ENCODE measurements at places on chromosomes 13 and 19.

DNA sequence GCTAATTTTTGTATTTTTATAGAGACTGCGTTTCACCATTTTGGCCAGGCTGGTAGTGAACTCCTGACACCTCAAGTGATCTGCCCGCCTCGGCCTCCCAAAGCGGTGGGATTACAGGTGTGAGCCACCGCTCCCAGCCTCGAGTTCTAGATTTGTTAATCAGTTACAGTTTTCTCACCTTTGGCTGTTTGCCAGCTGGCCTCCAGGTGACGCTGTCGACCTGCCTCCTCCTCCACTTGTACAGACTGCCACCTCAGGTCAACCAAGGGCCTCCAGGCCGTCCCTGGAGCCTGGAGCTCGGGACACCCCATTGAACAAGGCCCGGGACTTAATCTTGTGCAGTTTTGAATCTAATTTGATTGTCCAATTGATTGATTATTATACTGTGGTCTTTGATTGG, 45.5 kb downstream of the IER2 start:
- no peak for DNase-seq

DNA sequence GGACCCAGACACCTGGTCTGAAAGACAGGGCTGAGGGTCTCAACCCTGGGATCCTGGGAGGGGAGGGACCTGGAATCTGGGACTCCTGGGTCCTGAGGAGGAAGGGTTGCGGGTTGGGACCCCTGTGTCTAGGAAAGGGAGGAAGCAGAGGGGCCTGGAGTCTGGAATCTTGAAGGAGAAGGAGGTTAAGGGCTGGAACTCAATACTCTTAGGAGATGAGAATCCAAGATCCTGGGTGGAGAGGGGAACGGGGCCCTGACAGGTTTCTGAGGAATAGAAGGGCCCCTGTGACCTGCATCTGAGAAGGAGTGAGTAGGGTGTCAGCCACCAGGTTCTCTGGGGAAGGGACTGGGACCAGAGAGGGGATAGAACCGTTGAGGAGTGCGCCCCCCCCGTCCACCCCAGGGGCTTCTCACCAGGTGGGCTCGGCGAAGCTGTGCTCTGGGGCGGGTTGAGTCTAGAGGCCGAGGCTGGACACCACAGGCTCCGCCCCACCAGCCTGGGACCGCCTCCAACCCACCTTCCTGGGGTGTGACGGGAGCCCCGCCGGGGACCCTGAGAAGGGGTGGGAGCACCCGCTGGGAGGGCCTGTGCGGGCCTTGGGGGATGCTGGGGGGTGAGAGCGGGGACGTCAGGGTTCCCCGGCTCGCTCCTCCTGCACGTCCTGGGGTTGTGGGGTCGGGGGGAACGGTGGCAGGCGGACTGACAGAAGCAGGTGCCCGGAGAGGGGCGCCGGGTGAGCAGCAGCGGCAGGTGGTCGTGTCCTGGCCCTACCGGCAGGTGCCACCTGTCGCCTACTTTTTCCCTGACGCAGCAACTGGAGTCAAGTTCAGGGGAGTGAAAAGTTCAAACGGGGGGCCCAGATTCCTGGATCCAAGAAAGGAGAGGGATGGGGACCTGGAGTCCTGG, at the start of gene MAMSTR:
TSS of gene MAMSTR (minus strand) at position 463 of the 909 bp plus-strand sequence. CDS start 694 bp downstream, outside the sequence.
- no peak for DNase-seq

DNA sequence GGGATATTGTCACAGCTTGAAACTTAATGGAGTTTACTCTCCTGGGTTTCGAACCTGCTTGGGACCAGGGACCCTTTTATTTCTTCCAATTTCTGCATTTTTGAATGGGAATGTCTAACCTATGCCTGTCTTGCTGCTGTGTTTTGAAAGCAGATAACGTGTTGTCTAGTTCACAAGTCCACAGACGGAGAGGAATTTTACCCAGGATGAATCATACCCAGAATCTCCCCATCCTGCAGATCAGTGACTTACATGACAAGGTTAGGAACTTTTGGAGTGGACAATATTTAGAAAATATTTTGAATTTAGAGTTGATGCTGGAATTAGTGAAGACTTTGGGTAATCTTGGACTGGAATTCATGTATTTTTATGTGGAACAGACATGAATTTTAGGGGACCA, 68.6 kb upstream of the RFXAP start:
- no peak for DNase-seq

DNA sequence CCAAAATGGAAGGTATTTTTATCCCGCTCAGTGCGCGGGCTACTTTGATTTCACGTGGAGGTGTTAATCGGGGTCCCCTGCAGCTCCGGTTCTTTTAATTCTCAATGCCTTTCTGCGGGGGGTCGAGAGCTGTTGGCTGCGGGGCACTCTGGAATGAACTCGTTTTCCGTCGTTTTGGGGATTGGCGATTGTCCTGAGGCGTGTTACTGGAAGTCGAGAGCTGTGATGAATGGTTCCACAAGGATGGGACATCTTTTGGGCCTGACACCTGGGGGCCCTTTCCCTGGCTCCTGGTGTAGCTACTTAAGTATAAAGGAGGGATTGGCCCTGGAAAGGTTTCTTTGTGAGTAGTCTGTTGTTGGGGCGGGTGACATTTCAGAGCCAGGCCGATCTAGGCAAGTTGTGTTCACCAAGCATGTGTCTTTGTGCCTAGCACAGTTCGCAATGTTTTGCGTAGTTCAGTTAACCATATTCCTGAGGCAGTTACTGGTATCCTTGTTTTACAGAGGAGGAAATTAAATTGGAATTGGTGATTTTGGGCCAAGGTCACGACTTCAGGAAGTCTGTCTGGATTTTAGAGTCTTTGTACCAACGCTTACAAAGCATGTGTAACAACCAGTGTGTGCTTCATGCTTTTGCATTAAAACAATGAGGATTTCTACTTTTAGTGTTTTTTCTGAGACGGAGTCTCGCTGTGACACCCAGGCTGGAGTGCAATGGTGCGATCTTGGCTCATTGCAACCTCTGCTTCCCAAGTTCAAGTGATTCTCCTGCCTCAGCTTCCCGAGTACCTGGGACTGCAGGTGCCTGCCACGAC, 846 bp downstream of the RPL13A start:
- no peak for DNase-seq

- DNase-seq: no peak
Observed at GRCh38 chr13:99380921-99381645, 73.9 kb upstream of the GPR183 start.

DNA sequence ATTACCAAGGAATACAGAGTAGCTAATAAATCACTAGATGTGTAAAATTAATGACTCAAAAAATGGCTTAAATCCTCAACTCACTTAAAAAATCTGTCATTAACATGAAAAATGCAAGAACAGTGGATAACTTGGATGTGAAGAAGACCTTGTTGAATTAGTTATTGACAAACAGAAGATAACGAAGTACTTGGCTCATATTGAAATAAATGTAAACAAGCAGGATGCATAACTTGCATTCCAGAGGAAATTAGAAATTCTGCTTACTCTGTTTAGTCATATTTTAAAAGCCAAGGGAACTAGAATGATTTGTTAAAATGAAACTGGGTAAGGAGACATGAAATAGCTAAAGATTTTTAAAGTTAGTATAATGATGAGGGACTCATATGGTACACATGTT, 1812.2 kb downstream of the PCDH9 start:
- DNase-seq: no peak

DNA sequence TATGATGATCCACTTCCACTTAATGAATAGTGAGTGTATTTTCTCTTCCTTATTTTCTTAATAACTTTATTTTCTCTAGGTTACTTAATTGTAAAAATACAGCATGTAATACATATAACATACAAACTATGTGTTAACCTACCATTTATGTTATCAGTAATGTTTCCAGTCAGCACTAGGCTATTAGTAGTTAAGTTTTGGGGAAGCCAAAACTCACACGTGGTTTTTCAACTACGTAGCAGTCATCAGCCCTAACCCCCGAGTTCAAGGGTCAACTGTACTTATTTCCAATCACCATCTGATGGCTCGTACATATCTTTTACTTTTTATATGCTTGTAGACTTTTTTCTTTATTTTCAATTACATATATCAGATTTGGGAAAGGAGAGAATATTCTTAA, 95.7 kb downstream of the TNFSF13B start:
- no peak for DNase-seq

DNA sequence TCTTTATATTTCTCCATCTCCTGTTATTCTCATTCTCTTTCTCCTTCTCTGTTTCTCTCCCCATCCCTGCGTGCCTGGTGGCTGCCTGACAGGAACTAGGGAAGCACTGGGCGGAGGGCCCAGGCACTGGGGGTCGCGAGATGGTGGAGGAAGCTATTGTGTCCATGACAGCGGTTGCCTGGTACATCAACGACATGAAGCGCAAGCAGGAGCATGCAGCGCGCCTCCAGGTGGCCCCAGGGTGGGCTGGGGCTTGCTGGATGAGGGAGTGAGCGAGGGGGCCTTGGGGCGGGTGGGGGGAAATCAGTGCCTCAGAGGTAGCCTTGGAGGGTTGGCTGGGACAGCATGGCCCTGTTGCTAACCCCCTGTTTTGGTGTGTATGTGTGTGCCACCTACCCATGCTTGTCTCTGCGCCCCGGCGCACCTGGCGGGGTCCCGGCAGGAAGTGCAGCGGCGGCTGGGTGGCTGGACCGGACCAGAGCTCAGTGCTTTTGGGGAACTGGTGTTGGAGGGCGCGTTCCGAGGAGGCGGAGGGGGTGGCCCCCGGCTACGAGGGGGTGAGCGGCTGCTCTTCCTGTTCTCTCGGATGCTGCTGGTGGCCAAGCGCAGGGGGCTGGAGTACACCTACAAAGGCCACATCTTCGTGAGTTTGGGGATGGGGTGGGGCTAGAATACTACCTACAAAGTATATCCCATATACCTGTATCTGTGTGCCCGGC, 5.2 kb downstream of the PLEKHG2 start:
- DNase-seq: no peak

DNA sequence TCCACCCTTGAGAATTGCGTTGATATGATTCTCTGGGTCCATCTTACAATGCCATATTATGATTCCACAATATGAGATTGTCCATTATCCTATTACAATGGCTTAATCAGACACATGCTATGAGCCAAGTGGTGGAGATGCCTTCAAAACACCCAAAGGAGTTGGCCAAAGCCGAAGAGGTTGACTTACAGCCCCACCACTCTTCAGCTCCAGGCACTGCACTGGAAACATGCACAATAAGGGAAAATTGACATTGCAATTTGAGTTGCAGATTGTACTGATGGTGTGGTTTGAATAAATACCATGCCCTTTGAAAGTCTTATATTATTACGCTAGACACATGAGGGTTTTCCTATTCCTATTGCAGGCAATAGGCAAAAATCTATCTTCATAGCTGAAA, 75.4 kb upstream of the TNFSF11 start:
- DNase-seq: no peak

DNA sequence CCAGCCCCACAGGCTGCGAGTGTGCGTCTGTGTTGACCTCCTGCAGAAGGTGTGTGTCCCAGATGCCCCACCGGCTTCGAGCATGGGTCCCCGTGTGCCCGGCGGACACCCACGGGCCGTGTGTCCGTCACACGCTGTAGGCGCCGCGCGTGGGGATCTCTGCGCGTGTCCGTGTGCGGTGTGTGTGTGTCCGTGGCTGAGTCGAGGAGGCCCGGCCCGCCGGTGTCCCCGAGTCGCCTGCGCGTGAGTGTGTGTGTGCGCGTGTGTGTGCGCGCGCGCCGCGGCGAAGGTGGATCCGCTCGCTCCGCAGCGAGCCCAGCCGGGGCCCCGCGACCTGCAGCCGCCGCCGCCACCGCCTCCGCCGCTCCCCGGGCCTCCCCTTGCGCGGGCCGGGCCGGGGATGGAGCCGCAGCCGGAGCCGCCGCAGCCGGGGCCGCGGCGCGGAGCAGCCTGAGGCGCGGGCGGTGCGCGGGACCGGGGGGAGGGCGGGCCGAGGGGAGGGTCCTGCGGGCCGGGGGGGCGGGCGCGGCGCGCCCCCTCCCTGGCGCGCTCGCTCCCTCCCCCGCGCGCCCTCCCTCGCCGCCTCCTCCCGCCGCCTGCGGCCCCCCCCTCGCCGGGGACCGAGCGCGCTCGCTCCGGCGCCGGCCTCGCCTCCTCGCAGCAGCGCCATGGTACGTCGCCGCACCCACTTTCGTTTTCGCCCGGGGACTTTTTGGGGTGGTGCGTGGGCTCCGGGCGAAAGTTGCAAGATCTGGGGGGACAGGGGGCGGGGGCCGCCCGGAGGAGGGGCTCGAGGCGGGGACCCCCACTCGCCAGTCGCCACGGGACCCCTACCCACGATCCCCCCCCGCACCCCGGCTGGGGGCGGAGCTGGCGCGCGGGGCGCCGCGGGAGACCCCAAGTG, 7.1 kb upstream of the NFIC start:
- no peak for DNase-seq

- DNase-seq: no peak
Observed at GRCh38 chr19:6042776-6043726, 65.1 kb upstream of the RANBP3 start.

- DNase-seq: no peak
Observed at GRCh38 chr13:30857018-30857417, 49.1 kb upstream of the MEDAG start.

GRCh38 chr13:71513411-71514033, 353.5 kb downstream of the DACH1 start:
- no peak for DNase-seq

GRCh38 chr13:105240371-105240770, 1295.1 kb downstream of the EFNB2 start:
- no peak for DNase-seq

DNA sequence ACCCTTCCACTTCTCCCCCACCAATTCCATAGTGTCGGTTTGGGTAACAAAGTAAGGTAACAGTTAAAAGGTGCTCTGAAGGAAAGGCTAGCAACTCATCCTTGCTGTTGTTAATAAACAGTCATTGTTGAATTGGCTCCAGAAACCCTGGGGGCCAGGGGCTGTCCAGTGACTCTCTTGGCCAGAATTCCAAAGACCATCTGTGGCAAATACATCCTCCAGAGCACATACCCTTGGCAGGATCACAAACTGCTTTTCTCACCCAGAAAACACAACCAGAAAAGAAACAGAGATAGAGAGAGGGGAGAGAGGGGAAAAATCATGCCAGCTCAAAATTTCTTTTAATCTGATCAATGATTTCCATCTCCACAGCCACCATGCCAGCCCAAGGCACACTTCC, 22.1 kb downstream of the CACNA1A start:
- DNase-seq: no peak
